ENCODE measurements at places on chromosomes 7 and 10. TPM values are rescaled to one million over a fixed set of nuclear protein-coding genes. Genes with fewer than 3 reads are reported as not detected.

LRRC4 gene
- total RNA-seq: 0.57 TPM

GAD2 gene
- not detected for total RNA-seq

GJD4 gene
- total RNA-seq: not detected

RELN gene
- 0.72 TPM for total RNA-seq

GRM3 gene
- total RNA-seq: not detected

GRCh38 chr10:120951288-120951687 lies 100.1 kb downstream of the WDR11 start:
- DNase-seq: no peak

DNA sequence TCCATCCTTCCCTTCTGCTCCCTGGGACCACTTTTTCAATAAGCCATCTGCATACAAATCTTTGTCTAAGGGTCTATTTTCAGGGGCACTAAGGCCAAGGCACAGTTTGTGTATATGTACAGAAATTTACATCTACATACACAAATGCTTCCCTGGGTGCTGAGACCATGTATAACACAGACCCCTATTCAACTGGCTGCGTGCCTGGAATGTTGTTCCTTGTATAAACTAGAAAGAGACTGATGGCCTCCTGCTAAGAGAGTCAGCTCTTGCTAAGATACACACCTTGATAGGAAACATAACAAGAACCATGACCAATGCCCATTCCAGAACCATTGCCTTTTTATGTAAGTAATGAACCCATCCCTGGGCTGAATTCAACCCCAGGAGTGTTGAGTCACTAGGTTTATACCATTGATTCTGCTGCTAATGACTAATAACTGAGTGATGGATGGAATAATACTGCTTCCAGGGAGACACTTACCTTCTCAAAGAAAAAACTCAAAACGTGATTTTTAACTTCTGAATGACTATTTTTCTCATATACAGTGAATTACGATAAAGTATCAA lies 290.7 kb downstream of the FGFR2 start:
- DNase-seq: no peak

- no peak for DNase-seq
Measured at GRCh38 chr7:18445483-18445882, 50.1 kb upstream of the HDAC9 start.

DNA sequence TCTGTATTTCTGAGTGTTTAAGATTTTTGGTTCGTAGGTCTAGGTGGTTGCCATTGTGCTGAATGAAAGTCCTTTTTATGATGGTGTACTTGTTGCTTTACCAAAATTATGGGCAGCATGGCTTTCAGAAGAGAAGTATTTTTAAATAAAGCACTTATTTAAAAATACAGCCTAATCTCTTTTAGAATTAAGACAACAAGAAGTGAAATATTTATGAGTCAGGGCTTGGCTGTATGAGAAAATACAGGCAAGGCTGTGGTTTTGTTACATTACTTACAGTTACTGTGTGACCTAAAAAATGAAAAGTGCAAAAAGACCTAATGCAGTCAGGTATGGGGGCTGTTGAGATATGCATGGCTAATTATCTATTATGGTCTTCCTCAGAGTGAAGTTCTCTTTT lies 185.2 kb upstream of the PPP1R3A start:
- DNase-seq: no peak

DNA sequence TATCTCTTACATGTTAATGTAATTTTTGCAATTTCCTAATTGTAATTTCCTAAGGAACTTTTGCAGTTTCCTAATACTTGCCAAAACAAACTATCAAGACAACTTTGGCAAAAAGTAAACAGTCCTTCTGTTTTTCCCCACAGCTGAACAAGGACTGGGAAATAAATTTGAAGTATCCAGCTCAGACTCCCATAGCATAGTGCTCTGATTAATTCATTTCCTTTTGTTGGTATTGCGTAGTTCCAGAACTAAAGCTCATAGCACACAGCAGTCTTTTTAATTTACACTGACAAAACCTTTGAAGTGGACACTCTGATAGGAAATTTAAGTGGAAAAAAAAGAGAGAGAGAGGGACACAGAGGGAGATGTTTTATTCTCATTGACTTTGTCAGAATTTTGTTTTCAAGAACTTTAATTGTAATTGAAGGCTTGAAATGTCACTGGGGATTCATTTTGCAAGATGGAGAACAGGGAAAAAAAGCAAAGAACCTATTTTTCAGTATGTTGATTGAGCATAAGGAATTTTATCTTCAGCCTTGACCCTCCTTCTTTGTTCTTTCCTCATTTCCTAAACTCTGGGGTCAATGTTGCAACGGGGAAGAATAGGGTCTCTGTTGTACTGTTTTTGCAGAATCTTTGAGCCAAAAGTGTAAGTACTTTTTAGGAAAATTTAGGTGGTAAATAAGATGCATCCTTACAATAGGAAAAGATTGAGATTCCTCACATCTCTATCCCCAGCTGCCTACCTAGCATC lies 232.2 kb upstream of the NPSR1 start:
- no peak for DNase-seq

GRCh38 chr10:110425684-110426293 lies 71.9 kb upstream of the DUSP5 start:
- DNase-seq: no peak

DNA sequence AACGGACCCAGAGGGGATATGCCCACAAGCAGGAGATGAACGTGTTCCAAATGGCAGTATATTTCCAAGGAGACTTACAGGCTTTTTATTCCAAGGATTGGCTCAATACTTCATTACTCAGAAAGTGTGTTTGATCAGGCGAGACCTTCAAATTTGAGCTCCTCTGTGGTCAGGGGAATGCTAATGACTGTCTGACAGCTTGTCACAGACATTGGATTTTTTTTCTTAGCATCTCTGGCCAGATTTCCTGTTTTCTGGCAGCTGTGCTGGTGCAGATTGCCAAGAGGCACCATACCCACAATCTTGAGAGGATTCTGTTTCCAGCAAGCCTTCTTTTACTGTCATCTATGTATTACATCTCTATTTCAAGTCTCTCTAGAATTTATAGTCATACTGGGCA lies 93.8 kb downstream of the C1GALT1 start:
- no peak for DNase-seq

DNA sequence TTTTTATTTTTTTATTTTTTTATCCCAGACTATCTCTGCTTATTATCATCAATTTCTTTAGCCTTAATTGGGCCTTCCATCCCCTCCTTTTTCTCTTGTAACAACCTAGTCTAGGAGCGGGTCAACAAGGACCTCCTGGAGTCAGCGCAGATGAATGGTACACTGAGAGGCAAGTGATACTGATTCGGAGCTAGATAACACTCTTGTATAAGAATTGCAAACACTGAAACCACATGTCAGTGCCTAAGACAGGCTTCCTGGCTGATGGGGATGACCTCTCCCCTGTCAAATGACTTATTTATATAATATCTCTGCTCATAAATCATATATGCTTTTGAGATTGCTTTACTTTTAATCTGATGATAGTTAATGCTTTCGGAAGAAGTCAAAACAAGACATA lies 22.7 kb downstream of the BPGM start:
- DNase-seq: no peak

- no peak for DNase-seq
Measured at GRCh38 chr10:88066876-88067275, 203.5 kb downstream of the PTEN start.

- DNase-seq: no peak
Measured at GRCh38 chr10:99328579-99329303, 415 bp upstream of the CNNM1 start.

GRCh38 chr7:137628216-137628615 lies 218.6 kb downstream of the DGKI start:
- DNase-seq: no peak

GRCh38 chr10:77304192-77304591 lies 333.4 kb downstream of the KCNMA1 start:
- no peak for DNase-seq

All from suprapubic skin (tissue), 4 donors.